ENCODE measurements at places on chromosomes 6 and 20.

- H3K27ac ChIP-seq: no peak overlapping the region
- H3K36me3 ChIP-seq: no peaks in the 10 kb centered on the region
- H3K27me3 ChIP-seq: peaks cover 9% of the 10 kb centered on the region
- no peaks in the 10 kb centered on the region for H3K4me1 ChIP-seq
- no peak for DNase-seq
Observed at GRCh38 chr6:167786853-167787675, 39.6 kb upstream of the AFDN start.

- no peak overlapping the region for H3K4me3 ChIP-seq
- H3K36me3 ChIP-seq: no peaks in the 10 kb centered on the region
- no peak overlapping the region for H3K27ac ChIP-seq
- DNase-seq: no peak
Observed at GRCh38 chr20:40489886-40490285, 199.2 kb downstream of the MAFB start.

DNA sequence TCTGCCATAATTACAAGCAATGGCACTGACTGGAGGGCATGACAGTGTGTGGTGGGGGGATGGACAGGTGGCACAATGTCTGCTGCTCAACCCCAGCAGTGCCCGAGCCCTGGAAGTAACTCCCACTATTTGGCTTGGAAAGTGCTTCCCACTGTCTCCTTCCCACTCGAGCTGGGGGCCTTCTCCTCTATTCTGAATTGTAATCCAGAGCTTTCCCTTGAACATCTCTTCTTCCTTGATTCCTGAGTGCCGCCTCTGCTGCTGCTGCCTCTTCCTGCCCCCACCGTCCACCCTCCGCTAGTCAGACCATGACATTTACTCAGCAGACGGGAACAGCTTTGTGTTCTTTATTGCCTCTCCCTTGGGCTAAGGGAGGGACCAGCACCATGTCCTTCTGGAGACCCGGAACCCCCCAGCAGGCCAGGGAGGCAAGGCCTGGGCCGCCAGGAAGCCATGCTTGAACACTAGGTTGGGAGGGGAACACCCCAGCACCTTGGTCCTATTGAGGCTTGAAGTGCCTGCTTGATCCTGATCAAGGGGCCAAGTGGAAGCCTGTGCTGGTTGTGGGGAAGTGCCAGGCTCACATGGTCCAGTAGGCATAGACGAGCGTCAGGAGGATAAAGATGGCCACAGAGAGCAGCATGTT, 17.0 kb downstream of the CCDC167 start:
- DNase-seq: no peak
- no peaks in the 10 kb centered on the region for H3K36me3 ChIP-seq
- no peaks in the 10 kb centered on the region for H3K27me3 ChIP-seq

- H3K27ac ChIP-seq: no peak overlapping the region
- H3K4me1 ChIP-seq: peaks cover 25% of the 10 kb centered on the region
- H3K4me3 ChIP-seq: no peak overlapping the region
- H3K27me3 ChIP-seq: no peaks in the 10 kb centered on the region
- DNase-seq: no peak
Observed at GRCh38 chr20:32957459-32957858, 46.8 kb downstream of the SUN5 start.

- H3K36me3 ChIP-seq: no peaks in the 10 kb centered on the region
- H3K4me1 ChIP-seq: no peaks in the 10 kb centered on the region
- peaks cover 6% of the 10 kb centered on the region for H3K27me3 ChIP-seq
- no peak for DNase-seq
Observed at GRCh38 chr6:86961455-86962200, 24.3 kb downstream of the HTR1E start.

DNA sequence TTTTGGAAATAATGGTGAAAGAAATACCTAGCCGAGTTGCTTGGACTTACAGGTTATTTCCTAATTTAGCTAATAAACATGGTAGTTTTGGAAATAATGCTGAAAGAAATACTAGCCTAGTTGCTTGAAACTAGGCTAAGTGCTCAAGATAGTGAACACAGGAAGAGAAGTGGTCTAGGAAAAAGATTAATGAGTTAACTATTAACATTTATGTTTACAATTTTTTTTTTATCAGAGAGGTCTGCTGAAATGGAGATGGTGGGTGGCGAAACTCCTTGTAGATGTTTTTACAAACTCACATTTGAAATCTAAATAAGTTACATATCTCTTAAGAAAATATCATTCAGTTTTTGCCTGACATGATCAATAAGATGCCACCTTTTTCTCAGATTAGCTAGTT, 39.2 kb downstream of the MAPK14 start:
- no peak for DNase-seq
- peaks cover 70% of the 10 kb centered on the region for H3K4me1 ChIP-seq
- H3K27ac ChIP-seq: no peak overlapping the region

DNA sequence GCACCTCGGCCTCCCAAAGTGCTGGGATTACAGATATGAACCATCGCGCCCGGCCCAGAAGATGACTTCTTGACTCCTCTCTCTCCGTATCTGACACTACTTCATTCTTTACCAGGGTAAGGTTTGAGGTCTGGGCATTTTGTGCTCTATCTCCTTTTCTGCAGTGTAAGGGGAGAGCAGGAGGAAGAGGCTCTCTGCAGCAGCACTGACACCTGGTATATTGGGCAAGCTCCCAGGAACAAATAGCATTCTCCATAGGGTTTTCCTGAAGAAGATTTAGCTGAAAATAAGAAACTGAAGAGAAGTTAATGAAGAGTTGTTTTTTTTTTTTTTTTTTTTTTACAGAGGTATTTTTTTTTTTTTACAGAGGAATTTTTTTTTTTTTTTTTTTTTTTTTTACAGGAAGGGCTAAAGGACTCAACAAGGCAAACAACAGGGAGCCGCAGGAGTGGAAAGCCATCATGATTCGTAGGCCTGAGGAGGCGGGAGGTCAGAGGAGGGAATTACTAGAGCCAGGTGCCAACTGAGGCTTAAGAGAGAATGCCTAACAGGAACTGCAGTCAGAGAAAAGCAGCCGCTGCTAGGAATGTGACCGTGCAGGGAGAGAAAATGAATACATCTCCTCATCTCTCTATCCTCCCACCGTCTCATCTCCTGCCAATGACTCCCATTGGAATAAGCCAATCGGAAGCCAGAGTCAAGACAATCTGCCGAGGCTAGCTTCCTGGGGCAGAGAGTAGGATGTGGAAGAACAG, 34.7 kb upstream of the ADGRF4 start:
- H3K27ac ChIP-seq: no peak overlapping the region
- no peaks in the 10 kb centered on the region for H3K36me3 ChIP-seq
- no peaks in the 10 kb centered on the region for H3K4me1 ChIP-seq
- no peak for DNase-seq

DNA sequence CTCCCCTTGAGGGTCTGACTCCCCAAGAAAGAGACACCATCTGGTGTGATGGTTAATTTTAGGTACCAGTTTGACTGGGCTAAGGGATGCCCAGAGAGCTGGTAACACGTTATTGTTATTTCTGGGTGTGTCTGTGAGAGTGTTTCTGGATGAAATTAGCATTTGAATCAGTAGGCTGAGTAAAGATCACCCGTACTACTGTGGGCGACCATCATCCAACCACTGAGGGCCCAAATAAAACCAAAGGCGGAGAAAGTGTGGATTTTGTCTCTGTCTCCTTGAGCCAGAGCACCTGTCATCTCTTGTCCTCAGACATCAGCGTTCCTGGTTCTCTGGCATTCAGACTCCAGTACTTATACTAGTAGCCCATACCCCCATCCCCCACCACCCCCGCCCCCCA, 7.9 kb upstream of the CNKSR3 start:
- no peaks in the 10 kb centered on the region for H3K4me1 ChIP-seq
- no peak for DNase-seq
- peaks cover 12% of the 10 kb centered on the region for H3K27me3 ChIP-seq

DNA sequence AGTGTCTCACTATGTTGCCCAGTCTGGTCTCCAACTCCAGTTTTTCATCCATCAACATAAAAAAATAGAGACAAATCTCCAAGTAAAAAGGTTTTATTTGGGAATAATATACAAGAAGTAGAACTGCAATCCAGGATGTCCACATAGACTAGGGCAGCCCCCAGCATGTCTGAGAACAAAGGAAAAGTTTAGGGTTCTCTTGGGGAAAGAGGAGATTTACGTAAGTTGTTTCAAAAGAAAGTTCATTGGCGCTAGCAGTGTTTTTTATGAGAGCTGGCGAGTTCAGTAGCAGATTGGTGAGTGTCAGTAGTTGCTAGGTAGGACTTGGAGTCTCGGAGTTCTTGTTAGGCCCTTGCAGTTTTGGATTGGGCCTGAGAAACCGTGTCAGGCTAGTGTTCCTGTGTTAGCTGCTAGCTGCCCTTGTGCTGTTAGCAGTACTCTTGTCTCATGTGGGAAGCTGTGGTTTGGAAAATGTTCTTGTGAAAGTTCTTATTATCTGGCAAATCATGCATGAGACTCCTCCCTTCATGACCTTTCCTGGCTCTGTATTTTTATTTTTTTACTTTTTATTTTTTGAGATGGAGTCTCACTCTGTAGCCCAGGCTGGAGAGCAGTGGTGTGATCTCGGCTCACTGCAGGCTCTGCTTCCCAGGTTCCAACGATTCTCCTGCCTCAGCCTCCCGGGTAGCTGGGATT, 24.7 kb downstream of the TTLL9 start:
- peaks cover 5% of the 10 kb centered on the region for H3K36me3 ChIP-seq
- no peaks in the 10 kb centered on the region for H3K4me1 ChIP-seq
- H3K27ac ChIP-seq: no peak overlapping the region
- H3K4me3 ChIP-seq: no peak overlapping the region

GRCh38 chr6:34514593-34515472, 41.3 kb downstream of the SPDEF start:
- H3K4me3 ChIP-seq: no peak overlapping the region
- peaks cover 2% of the 10 kb centered on the region for H3K27me3 ChIP-seq
- no peak overlapping the region for H3K27ac ChIP-seq
- DNase-seq: no peak
- H3K36me3 ChIP-seq: no peaks in the 10 kb centered on the region

GRCh38 chr6:46323312-46323965, 152.7 kb upstream of the ENPP5 start:
- H3K4me1 ChIP-seq: peaks cover 5% of the 10 kb centered on the region
- no peak for DNase-seq
- H3K27ac ChIP-seq: no peak overlapping the region
- H3K27me3 ChIP-seq: peaks cover 10% of the 10 kb centered on the region
- H3K4me3 ChIP-seq: no peak overlapping the region
- H3K36me3 ChIP-seq: no peaks in the 10 kb centered on the region

- no peak overlapping the region for H3K4me3 ChIP-seq
- H3K36me3 ChIP-seq: no peaks in the 10 kb centered on the region
- H3K27me3 ChIP-seq: no peaks in the 10 kb centered on the region
- H3K4me1 ChIP-seq: no peaks in the 10 kb centered on the region
- DNase-seq: no peak
- H3K27ac ChIP-seq: no peak overlapping the region
Observed at GRCh38 chr20:12051206-12052163, 133.8 kb downstream of the BTBD3 start.

DNA sequence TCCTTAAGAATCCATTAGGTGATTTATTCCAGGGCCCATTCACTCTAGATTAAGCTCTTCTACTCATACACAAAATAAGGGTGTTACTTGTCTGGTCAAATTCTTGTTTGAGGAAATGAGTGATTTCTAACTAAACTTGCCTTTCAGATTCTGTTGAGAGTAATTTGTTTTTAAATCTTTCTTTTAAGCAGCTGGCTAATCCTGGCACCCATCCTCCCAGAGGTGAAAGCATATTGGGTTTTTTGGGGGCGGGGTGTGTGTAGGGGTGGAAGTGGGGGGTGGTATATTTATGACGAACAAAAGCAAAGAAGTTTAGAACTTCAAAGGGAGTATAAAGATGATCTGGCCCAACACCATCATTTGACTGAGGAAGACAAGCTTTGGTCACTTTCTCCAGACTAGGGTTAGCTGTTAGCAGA, 94.7 kb downstream of the RTN4IP1 start:
- H3K27me3 ChIP-seq: no peaks in the 10 kb centered on the region

DNA sequence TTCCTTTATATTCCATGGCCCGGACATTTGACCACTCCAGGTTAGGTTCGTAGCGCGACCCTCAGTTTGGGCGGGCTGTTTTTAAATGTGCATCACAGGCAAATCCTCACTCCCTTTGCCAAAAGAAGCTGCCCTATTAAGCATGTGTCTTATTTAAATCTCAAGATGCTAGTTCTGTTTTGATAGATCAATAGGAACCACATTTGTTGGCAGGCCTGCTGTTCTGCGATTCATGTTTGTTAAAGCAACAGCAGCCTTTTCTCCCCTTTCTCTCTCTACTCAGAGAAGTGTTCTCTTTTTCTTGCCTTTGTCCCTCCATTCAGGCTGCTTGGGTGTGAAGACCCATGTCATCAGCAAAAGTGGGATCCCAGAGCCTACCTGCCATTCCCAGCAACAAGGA, 212.0 kb upstream of the SSTR4 start:
- H3K27me3 ChIP-seq: no peaks in the 10 kb centered on the region
- H3K4me3 ChIP-seq: no peak overlapping the region
- DNase-seq: no peak
- H3K4me1 ChIP-seq: no peaks in the 10 kb centered on the region
- H3K36me3 ChIP-seq: no peaks in the 10 kb centered on the region

GRCh38 chr20:59482351-59483187, 121.8 kb upstream of the PHACTR3 start:
- H3K36me3 ChIP-seq: no peaks in the 10 kb centered on the region
- H3K4me3 ChIP-seq: no peak overlapping the region
- no peak overlapping the region for H3K27ac ChIP-seq
- DNase-seq: no peak
- no peaks in the 10 kb centered on the region for H3K4me1 ChIP-seq
- peaks cover 26% of the 10 kb centered on the region for H3K27me3 ChIP-seq

- peak overlapping the region; percentile 74 for H3K4me3 ChIP-seq
- DNase-seq: peak; percentile 93
- peaks cover 17% of the 10 kb centered on the region for H3K36me3 ChIP-seq
- H3K27me3 ChIP-seq: no peaks in the 10 kb centered on the region
- peak overlapping the region; percentile 99 for H3K27ac ChIP-seq
- peaks cover 97% of the 10 kb centered on the region for H3K4me1 ChIP-seq
Observed at GRCh38 chr20:59149678-59150504, 13.7 kb upstream of the ZNF831 start.

DNA sequence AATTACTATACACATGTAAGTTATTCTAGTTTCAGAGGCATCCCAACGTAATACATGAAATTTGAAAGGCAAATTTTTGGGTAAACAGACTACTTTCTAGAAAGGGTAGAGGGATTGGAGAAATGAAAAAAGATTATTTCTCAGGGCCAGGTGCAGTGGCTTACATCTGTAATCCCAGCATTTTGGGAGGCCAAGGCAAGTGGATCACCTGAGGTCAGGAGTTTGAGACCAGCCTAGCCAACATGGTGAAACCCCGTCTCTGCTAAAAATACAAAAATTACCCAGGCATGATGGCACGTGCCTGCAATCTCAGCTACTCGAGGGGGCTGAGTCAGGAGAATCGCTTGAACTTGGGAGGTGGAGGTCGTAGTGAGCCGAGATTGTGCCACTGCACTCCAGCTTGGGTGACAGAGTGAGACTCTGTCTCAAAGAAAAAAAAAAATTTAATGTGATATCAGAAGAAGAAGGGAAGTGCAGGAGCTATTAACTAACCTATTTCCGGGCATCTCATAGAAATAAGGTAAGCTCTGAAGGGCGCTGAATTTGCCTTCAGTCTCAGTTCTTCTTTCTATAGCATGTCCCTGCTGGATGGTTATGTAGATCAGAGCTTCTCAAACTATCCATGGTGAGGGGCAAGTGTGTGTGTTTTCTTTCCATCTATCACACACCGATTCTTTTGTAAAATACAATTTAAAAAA, 100.3 kb upstream of the MTHFD1L start:
- H3K27me3 ChIP-seq: peaks cover 5% of the 10 kb centered on the region
- H3K4me1 ChIP-seq: no peaks in the 10 kb centered on the region
- no peak overlapping the region for H3K27ac ChIP-seq
- DNase-seq: no peak
- H3K36me3 ChIP-seq: no peaks in the 10 kb centered on the region
- H3K4me3 ChIP-seq: no peak overlapping the region
